ENCODE measurements at places on chromosomes 13 and 19. TPM values are rescaled to one million over a fixed set of nuclear protein-coding genes. Genes with fewer than 3 reads are reported as not detected.
A peak's percentile ranks its signal among the peaks of the same experiment; 100 is the strongest.

- peaks cover 15% of the 10 kb centered on the region for H3K27me3 ChIP-seq
- no peaks in the 10 kb centered on the region for H3K36me3 ChIP-seq
These were observed 256.5 kb downstream of the UQCRFS1 start for GRCh38 chr19:28956421-28956820.

DNA sequence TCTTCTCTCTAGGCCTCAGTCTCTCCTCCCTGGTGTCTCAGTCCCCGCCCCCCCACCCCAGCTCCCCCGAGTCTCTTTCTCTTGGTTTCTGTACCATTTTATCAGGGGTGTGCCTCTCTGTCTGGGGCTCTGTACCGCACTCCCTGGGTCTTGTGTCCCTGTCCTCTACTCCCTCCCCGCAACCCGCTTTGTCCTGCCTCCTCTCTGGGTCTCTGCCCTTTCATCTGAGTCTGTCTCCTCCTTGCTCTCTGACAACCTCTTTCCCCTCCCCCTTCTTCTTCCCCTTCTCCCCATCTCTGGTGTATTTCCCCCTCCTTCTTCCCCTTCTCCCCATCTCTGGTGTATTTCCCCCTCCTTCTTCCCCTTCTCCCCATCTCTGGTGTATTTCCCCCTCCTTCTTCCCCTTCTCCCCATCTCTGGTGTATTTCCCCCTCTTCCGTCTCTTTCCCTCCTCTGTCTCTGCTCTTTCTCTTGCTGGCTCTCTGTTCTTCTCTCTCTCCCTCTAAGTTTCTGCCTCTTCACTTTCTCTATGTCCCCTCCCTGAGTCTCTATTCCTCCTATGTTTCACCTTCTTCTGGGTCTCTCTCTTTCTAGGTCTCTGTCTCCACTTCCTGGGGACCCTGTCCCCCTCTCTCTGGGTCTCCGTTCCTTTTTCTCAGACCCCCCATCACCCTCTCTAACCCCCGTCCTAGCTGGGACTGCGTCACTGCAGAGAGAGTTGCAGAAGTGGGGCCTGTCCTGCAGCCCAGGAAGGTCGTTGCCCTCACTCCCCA, 2.2 kb upstream of the KCNC3 start:
- peak overlapping the region; percentile 98 for H3K27ac ChIP-seq
- peaks cover 8% of the 10 kb centered on the region for H3K36me3 ChIP-seq
- peaks cover 23% of the 10 kb centered on the region for H3K27me3 ChIP-seq
- H3K4me3 ChIP-seq: peak overlapping the region; percentile 79

DNA sequence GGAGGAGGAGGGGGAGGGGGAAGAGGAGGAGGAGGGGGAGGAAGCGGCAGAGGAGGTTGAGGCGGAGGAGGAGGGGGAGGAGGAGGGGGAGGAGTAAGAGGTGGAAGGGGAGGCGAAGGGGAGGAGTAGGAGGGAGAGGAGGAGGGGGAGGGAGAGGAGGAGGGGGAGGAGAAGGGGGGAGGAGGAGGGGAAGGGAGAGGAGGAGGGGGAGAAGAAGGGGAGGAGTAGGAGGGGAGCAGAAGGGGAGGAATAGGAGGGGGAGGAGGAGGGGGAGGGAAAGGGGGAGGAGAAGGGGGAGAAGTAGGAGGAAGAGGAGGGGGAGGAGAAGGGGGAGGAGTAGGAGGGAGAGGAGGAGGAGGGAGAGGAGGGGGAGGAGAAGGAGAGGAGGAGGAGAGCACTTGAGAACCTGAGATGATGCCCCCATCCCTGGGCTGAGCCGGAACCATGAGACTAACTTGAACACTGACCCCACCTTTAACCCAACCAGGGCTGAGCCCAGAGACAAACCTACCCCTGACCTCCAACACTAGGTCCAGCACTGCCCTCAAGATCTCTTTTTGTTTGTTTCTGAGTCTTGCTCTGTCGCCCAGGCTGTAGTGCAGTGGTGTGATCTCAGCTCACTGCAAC, 12.6 kb downstream of the ABCA7 start:
- DNase-seq: no peak
- H3K4me1 ChIP-seq: no peaks in the 10 kb centered on the region
- H3K27ac ChIP-seq: peak overlapping the region; percentile 74
- peaks cover 7% of the 10 kb centered on the region for H3K36me3 ChIP-seq

The TBC1D4 gene
- total RNA-seq: 13.5 TPM

DNA sequence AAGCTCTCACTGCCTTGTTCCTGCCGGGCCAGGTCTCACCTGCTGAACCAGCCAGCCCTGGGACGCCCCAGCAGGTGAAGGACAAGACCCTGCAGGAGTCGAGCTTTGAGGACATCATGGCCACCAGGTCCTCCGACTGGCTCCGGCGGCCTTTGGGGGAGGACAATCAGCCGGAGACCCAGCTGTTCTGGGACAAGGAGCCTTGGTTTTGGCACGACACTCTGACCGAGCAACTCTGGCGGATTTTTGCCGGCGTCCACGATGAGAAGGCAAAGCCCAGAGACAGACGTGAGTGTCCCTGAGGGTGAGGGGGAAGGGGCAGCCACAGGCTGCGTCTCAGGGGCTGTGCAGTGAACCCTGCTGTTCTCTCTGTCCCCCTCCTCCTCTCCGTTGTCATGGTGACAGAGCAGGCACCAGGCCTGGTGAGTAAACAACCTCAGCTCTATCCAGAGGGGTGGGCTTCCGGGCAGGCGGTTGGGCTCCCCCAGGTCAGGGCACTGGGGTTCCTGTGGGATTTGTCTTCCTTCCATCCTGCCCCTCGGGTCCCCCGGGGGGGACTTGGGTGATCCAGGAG, 9.7 kb downstream of the TLE6 start:
- peak overlapping the region; percentile 96 for H3K27ac ChIP-seq
- H3K36me3 ChIP-seq: no peaks in the 10 kb centered on the region
- DNase-seq: peak; percentile 37
- H3K4me1 ChIP-seq: peaks cover 22% of the 10 kb centered on the region
- H3K4me3 ChIP-seq: peak overlapping the region; percentile 67
- H3K27me3 ChIP-seq: no peaks in the 10 kb centered on the region

The CGB5 gene
- not detected for total RNA-seq

GRCh38 chr13:21849323-21849722, 178.4 kb downstream of the FGF9 start:
- DNase-seq: no peak
- no peaks in the 10 kb centered on the region for H3K4me1 ChIP-seq
- H3K27ac ChIP-seq: no peak overlapping the region
- no peaks in the 10 kb centered on the region for H3K27me3 ChIP-seq

The ZNF541 gene
- not detected for total RNA-seq

GRCh38 chr13:95155504-95155903, 145.7 kb downstream of the ABCC4 start:
- H3K27me3 ChIP-seq: no peaks in the 10 kb centered on the region
- no peak for DNase-seq
- H3K4me1 ChIP-seq: peaks cover 45% of the 10 kb centered on the region
- H3K27ac ChIP-seq: no peak overlapping the region
- no peak overlapping the region for H3K4me3 ChIP-seq

DNA sequence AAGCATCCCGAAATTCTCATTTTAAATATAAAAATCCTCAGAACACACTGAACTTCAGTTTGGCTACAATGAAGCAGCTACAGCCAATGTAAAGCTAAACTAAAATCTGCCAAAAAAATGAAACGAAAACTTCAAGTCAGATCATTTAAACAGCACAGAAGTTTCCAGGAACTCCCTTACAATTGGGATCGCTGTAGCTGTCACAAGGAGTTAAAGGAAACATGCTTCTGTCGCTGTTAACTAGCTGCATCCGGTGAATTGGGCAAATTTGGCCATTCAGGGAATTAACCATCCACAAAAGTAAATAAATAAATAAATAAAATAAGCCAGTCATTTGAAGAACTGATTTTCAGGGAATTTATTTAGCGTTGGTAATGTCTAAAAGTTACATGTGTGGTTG, 77.0 kb upstream of the PEG3 start:
- no peak overlapping the region for H3K27ac ChIP-seq
- peaks cover 10% of the 10 kb centered on the region for H3K36me3 ChIP-seq
- DNase-seq: no peak
- H3K4me1 ChIP-seq: no peaks in the 10 kb centered on the region
- H3K27me3 ChIP-seq: no peaks in the 10 kb centered on the region
